ENCODE measurements at places on chromosomes 1 and 21. TPM values are rescaled to one million over a fixed set of nuclear protein-coding genes. Genes with fewer than 3 reads are reported as not detected.

The DMBX1 gene
- total RNA-seq = not detected

- no peak for DNase-seq
- peaks cover 1% of the 10 kb centered on the region for H3K36me3 ChIP-seq
- H3K4me3 ChIP-seq = no peak within 1 kb of the TSS
- H3K27ac ChIP-seq = peak within 1 kb of the TSS; percentile 64
- H3K4me1 ChIP-seq = peaks cover 16% of the 10 kb centered on the region
- H3K27me3 ChIP-seq = no peaks in the 10 kb centered on the region
These were observed at the start of gene CELA2A for GRCh38 chr1:15456313-15456954. CELA2A (plus strand) TSS chr1:15456732; CDS start chr1:15456754, 22 bp downstream.

DNA sequence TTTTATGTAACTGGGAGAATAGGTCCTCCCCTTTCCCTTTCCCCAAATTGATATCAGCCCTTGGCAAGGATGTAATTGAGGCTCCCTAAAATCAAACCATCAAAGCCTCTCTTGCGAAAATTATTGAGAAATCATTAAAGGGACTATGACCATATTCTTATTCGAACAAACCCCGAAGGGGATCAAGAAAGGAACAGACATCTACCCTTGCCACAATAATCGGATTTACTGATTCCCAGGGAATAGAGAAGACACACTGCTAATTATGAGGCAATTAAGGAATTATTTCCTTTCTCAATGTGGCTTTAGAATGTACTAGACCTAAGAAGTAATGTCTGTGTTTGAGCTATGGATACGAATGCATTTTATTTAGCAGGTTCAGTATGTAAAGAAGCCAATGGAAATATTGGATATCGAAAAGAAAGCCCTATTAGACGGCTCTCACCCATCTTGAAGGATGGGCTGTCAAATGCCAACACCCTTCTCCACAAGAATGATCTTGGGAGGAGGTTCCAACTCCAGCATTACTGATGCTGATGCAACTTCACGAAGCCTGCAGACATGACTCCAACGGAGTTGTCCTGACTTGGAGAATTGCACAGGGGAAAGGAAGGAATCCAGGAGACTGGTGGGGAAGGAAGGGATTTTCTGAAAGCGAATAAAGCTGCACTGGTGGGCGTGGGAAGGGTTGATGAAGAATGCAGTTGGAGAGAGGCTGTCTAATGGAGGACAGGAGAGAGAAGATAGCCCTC, 11.6 kb upstream of the PTPRF start:
- H3K4me3 ChIP-seq = no peak overlapping the region
- H3K4me1 ChIP-seq = peaks cover 8% of the 10 kb centered on the region
- no peak for DNase-seq
- H3K27me3 ChIP-seq = peaks cover 32% of the 10 kb centered on the region

GRCh38 chr1:95096218-95096841, 20.8 kb upstream of the TLCD4 start:
- no peaks in the 10 kb centered on the region for H3K27me3 ChIP-seq
- no peak overlapping the region for H3K27ac ChIP-seq
- no peaks in the 10 kb centered on the region for H3K36me3 ChIP-seq
- peaks cover 6% of the 10 kb centered on the region for H3K4me1 ChIP-seq
- H3K4me3 ChIP-seq = no peak overlapping the region

The HTR6 gene
- not detected for total RNA-seq

- H3K4me1 ChIP-seq = peaks cover 4% of the 10 kb centered on the region
- H3K36me3 ChIP-seq = no peaks in the 10 kb centered on the region
- no peak for DNase-seq
- H3K27me3 ChIP-seq = peaks cover 3% of the 10 kb centered on the region
- no peak overlapping the region for H3K4me3 ChIP-seq
These were observed 416 bp upstream of the TNFRSF14 start for GRCh38 chr1:2555634-2556276.
